Activated gamma-delta T cell treated with anti-CD3 and anti-CD28 coated beads, Interleukin-2, amount 50 U/mL, for 16 hours (primary cell): ENCODE measurements at places on chromosomes 6 and 20.

GRCh38 chr6:41464481-41464880 lies 81.7 kb upstream of the FOXP4 start:
- DNase-seq, result no peak

DNA sequence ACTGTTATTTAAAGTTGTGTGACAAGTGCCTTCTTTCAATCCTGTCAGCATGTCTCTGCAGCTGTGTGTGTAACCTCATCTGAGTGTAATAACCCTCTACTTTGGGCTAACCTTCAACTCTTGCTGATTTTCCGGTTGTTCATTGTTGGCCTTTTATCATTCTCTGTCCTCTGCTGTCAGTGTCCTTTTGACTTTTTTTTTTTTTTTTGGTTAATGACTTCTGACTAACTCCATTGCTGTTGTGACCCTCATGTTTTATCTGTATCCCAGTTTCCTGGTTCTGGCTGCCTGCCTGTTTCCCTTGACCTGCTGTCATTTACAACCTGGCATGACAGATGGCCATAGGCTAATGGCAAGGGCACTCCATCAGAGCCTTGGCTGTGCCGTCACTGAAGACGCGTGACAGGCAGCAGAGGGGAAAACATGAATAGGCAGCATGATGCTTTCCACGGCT lies 145.7 kb upstream of the MAN1A1 start:
- DNase-seq, result no peak

- DNase-seq, result no peak
Observed at GRCh38 chr6:55918639-55919038, 43.2 kb upstream of the BMP5 start.

- no peak for DNase-seq
Observed at GRCh38 chr20:53032046-53032445, 59.9 kb downstream of the TSHZ2 start.

GRCh38 chr6:4383910-4384638 lies 248.7 kb upstream of the ECI2 start:
- DNase-seq, result no peak

- no peak for DNase-seq
Observed at GRCh38 chr20:63230800-63231268, 4.9 kb upstream of the BIRC7 start.

DNA sequence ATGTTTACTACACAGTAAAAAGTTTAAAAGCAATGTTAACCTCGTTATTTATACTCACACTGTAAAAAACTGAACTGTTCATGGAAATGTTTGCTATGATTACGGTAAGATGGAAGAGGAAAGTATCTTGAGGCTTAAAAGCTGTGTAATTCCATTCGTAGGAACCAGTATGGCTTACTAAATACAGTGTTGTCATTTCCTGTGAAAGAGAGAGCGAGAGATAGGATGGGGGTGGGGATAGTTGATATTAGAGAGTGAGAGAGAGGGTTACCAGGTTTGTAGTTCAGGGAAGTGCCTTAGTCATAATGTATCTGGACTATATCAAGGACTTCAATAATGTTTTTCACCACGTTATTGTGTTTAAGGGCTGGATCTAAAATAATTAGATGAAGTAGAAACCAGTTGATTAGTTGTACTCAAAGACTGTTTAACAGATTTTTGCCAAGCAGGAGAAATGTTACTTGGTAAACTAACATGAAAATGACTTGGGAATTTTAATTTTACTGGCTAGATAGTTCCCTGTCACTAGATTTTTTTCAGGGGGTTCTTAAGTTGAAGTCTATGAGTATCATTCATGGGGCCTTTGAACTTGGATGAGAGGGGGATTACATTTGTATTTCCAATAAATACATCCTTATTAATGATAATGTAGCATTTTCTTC lies 30.4 kb downstream of the AFDN start:
- no peak for DNase-seq

GRCh38 chr6:40290816-40291215 lies 296.3 kb downstream of the LRFN2 start:
- no peak for DNase-seq

- no peak for DNase-seq
Observed at GRCh38 chr6:157019733-157020132, 242.6 kb downstream of the ARID1B start.

GRCh38 chr20:5056801-5057599 lies 55.7 kb upstream of the SLC23A2 start:
- peak; percentile 71 for DNase-seq

DNA sequence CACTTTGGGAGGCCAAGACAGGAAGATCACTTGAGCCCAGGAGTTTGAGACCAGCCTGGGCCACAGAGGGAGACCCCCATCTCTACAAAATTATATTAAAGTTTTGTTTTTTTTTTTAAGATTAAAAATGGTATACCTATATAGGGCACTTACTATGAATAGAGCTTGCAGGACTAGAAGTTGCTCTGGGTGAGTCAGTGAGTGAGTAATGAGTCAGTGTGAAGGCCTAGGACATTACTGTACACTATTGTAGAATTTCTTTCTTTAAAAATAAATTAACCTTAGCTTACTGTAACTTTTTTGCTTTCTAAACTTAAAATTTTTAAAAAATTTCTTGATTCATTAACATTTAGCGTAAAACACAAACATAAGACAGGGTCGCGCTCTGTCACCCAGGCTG lies 29.7 kb downstream of the STK35 start:
- no peak for DNase-seq

DNA sequence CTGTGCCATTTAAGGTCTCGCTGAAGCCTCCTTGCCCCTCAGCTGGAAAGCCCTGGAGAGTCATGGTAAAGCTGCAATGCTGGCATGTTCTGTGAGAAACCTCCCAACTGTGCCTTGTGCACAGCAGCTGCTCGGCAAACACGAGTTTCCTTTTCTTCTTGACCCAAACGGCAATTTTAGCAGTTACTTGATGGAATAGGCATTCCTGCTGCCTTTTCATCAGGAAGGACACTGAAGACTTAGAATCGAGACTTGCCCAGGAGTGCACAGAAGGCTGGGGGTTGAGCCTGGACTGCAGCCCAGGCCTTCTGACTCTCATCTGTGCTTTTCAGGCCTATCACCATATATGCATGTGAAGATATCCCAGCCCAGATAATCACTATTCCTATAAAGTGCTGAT lies 28.7 kb upstream of the CLDN20 start:
- DNase-seq, result no peak

GRCh38 chr6:156189195-156189594 lies 588.0 kb upstream of the ARID1B start:
- DNase-seq, result no peak

DNA sequence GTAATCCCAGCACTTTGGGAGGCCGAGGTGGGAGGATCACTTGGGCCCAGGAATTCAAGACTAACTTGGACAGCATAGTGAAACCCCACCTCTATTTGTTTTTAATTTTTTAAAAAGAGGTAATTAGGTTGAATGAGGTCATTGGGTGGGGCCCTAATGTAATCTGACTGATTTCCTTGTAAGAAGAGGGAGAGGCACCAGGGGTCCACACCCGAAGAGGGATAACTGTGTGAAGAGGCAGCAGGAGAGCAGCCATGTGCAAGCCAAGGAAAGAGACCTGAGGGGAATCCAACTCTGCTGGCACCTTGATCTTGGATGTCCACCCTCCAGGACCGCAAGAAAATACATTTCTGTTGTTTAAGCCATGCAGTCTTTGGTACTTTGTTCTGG lies 63.4 kb downstream of the QRSL1 start:
- no peak for DNase-seq

- no peak for DNase-seq
Observed at GRCh38 chr6:21800948-21801438, 207.4 kb downstream of the SOX4 start.

GRCh38 chr6:53044572-53044971 lies 20.6 kb upstream of the FBXO9 start:
- DNase-seq, result no peak

- no peak for DNase-seq
Observed at GRCh38 chr6:87700397-87701343, 1.4 kb downstream of the AKIRIN2 start.

GRCh38 chr20:10239954-10240353 lies 21.3 kb downstream of the SNAP25 start:
- DNase-seq, result no peak

- no peak for DNase-seq
Observed at GRCh38 chr6:38021571-38021970, 202.0 kb downstream of the ZFAND3 start.

- DNase-seq, result no peak
Observed at GRCh38 chr6:129753422-129753821, 43.4 kb upstream of the ARHGAP18 start.
